ENCODE measurements at places on chromosomes 12 and 14.
A peak's percentile ranks its signal among the peaks of the same experiment; 100 is the strongest.

- DNase-seq: no peak
These were observed 33.7 kb upstream of the MAP1LC3B2 start for GRCh38 chr12:116525418-116526001.

DNA sequence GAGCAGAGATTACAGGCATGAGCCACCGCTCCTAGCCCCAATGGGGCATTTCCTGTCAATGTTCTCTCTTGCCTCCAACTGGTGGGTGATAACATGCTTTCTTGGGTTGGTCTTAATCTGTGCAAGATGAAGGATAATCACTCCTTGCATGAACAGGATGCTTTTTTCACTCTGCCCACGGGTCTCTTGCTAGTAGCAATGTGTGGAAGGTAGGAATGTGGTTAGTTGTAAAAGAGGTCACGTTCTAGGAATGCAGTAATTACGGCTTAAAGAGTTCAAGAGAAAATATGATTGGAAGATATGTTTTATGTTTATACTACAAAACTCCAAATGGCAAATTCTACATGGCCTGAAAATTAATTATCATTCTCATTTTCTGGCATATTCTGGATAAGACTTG is 10.5 kb downstream of the RNASE10 start:
- DNase-seq: no peak

- DNase-seq: no peak
These were observed 5.7 kb upstream of the ZNF385A start for GRCh38 chr12:54390176-54390667.

DNA sequence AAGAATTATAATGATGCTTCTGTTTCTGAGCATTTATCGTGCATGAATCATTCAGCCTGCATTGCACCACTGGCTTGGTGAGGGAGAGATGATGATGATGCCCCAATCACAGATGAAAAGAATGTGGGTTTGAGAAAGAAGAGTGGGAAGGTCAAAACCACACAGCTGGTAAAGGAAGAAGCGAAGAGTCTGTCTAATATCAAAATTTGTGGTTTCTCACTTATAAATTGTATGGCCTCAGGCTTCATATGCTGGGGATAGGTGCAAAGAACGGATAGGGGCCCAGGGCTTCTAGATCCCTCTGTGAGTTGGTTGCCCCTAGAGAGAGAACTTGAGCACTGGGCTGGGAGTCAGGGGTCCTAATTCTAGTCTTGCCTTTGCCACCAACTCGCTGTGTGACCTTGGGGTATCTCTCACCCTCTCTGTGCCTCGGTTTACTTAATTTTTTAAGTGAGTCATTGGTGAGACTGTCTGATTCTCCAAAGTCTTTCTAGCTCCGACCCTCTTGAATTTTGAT is 2.2 kb downstream of the OASL start:
- DNase-seq: peak; percentile 57

- DNase-seq: no peak
These were observed 5.8 kb downstream of the KERA start for GRCh38 chr12:91052026-91052425.

- DNase-seq: no peak
These were observed 178.0 kb downstream of the GRIP1 start for GRCh38 chr12:66500841-66501240.

GRCh38 chr12:67649570-67650387 is 1.2 kb downstream of the DYRK2 start:
- peak; percentile 70 for DNase-seq
